ENCODE measurements at places on chromosomes 3 and 15.

- DNase-seq: no peak
Observed at GRCh38 chr3:190320594-190321362, 1.5 kb downstream of the CLDN1 start.

DNA sequence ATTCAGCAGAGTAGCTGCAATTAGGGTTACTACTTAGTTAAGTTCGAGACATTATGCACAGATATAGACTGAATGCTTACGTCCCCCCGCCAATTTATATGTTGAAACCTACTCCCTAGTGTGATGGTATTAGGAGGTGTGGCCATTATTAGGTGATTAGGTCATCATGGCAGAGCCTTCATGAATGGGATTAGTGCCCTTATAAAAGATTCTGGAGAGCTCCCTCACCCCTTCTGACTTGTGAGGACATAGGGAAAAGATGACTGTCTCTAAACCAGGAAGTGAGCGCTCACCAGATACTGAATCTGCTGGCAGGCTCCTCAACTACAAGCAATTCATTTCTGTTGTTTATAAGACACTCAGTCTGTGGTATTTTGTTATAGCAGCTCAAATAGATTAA lies 25.6 kb upstream of the TEX9 start:
- no peak for DNase-seq

GRCh38 chr3:139123377-139124095 lies 78.8 kb upstream of the PRR23C start:
- no peak for DNase-seq

DNA sequence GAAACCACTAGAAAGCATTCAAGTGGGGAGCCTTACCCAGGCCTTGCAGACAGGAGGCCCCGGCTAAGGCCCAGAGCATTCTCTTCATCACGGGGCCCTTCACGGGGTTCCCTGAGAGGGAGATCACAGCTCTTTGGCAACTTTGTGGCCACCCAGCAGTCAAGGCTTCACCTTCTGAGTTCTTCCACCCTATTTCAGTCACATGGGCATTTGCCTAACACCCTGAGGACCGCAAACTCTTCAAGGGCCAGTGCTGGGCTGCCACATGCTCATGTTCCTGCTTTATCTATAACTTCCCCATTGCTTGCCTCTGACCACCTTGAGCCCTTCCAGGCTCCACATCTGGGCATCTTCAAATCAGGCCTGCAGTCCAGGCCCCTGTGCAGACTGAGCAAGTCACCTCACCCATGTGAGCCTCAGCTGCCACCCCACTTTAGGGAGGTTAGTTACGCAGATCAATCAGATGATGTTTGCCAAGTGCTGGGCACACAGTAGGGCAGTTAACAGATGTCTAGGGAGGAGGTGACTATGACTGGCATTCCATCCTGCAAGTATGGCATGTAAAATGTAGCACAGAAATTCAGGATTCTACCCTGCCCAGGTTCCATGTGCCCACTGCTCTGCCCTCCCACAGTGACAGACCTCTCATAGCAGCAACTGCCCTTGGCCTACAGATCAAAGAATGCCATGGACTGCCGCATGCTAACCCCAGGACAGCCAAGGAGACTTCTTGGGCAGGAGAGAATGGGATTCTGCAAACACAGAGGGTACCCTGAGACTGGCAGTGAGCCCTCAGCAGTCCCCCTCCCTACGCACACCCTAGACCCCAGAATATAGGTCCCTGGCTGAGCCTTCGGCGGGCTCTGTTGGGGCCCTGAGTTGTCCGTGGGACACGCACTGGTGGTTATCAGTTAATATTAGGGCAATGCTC lies 37.6 kb upstream of the ZNF710 start:
- no peak for DNase-seq

DNA sequence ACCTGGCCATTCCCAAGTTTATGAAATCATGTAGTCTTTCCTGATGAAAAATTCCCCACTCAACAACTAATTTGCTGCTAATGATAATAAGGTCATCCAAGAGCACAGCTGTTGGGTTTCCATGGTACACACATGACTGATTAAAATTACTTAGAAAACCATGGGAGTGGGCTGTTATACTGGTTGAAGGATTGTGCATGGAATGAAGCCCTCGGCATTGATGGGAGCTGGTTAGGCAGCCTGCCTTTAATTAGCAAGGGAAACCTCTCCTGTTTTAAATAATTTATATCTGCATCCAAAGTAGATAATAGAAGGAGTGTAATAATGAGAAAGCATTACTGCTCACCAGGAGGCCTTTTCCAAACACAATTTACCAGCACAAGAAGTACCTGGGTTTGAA lies 235.1 kb upstream of the CFAP20DC start:
- no peak for DNase-seq
